Activated effector memory CD4-positive, alpha-beta T cell treated with Interleukin-2 at 50 U/mL for 16 hours (primary cell): ENCODE measurements at places on chromosomes 2 and 18.

DNA sequence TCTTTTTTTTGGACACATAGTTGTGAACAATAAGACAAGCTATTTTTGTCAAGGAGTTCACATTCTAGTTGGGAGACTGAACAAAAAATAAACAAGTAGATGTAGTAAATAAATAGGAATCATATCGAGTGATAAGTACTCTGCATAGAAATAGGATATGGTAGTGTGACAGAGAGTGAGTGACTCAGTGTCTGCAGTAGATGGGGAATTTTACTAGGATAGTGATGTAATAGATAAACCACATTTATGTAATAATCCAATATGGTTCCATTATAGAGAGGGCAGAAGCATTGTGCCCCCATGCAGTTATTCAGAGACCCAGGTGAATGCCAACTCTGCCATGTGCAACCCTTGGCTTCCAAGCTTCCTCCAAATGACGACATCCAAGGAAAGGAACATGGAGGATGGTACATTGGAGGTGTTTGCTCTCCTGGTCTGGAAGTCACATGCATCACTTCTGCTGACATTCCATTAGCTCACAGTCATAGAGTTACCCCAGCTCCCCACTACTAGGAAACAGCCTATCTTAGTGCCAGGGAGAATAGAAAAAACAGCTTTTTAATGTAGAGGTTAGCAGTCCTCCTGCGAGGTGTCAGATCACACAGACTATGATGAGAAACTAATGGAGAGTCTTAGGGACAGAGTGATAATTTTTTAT, 595.4 kb downstream of the NYAP2 start:
- DNase-seq = no peak

DNA sequence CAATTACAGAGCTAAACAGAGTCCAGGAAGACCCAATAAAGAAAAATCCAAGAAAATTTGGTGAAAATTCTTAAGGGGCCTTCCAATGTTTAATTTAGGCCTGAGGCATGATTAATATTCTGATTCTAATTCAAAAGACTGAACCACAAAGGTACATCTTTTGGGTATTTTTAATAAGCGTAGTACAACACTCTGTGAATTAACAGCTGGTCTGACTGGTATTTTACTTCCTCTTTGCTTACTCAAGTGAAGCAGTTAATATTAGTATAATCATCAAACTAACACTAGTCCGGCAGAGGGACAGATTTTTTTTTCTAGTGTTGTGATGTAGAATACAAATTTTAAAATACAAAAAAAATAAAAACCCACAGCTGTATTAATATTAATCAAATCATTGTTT, 652.9 kb downstream of the NR4A2 start:
- DNase-seq = no peak

DNA sequence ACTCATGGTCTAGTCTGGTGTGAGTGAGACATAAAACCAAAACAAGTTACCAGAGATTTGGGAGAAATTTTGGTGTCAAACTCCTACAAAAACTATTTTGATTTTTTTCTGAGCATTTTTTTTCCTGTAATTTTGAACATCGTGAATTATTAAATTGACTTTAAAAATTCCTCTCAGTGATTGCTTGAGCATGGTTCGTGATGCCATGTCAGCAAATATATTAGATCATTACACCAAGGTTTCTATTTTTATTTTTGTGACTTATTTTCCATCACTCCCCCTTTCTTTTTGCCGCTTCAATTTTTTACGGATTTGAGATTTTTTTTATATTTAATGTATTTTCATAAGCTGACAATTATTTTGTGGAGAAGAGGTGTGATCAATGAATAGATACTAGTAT, 613.9 kb upstream of the LRATD1 start:
- no peak for DNase-seq

- no peak for DNase-seq
These were observed 177.8 kb downstream of the SOX11 start for GRCh38 chr2:5869936-5870335.

- no peak for DNase-seq
These were observed 2154.0 kb upstream of the PIK3C3 start for GRCh38 chr18:39801010-39801409.

DNA sequence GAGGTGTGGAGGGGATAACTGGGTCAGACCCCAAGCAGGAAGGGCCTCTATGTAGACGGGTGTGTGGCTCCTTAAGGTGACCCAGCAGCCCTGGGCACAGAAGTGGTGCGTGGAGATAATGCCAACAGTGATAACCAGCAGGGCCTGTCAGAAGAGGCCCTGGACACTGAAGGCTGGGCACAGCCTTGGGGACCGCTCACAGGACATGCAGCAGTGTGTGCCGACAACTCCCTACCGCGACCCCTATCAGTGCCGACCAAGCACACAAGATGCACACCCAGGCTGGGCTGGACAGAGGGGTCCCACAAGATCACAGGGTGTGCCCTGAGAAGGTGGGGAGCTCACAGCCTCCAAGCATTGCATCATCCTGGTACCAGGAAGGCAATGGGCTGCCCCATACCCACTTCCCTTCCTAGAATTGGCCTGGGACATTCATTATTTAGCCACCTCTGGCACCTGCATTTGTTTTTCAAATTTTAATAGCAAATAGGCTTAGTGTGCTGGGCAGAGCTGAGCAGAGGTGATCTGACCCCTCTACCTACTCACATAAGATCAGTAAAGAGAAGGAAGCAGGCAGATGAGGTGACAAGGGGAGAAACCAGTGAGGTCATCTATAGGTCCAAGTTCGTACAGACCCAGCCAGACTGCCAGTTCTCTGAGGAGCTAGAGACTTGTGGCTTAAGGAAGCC, 55.2 kb downstream of the BCL11A start:
- DNase-seq = no peak

DNA sequence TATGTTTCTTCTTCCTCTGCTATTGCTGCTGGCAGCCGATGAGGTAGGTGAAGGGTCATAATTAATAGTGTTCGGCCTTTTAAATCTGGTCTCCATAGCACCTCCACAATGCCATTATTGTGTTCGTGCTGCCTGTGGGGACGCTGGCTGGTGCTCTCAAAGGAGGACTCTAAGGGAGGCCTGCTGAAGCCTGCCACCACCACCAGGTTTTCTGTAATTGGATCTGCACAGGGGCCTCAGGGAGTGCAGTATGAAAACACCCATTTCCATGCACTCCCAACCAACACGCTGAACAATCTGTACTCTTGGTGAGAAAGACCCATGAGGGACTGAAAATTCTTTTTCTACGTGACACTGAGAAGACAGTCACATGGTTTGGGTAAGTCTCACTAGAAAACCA, 17.6 kb upstream of the CLIP4 start:
- no peak for DNase-seq

DNA sequence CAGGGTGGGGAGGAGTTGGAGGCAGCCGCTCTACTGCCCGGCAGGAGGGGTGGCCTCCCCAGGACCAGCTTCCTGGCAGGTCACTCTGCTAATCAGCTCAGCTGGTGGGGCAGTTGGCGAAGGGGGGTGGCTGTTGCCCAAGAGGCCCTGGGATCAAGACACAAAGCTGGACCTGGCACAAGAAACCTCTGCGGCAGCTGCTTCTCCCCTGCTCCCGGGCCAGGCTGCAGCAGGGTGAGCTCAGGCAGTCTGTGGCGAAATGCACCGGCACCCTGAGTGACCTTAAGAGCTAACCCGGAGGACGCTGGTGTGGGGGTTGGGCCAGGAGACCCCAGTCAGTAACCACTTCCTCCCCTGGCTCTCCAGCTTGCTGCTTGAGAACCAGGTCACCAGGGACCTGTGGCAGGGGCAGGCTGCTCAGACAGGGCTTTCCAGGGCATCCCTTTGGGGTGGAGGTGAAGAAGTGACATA, 31.1 kb downstream of the TOGARAM2 start:
- DNase-seq = peak; percentile 28

GRCh38 chr2:165357758-165358157, 111.7 kb upstream of the CSRNP3 start:
- no peak for DNase-seq

- no peak for DNase-seq
These were observed 7.3 kb downstream of the CEP192 start for GRCh38 chr18:12998332-12999060.

GRCh38 chr2:169360984-169361705, 1.2 kb downstream of the LRP2 start:
- no peak for DNase-seq

DNA sequence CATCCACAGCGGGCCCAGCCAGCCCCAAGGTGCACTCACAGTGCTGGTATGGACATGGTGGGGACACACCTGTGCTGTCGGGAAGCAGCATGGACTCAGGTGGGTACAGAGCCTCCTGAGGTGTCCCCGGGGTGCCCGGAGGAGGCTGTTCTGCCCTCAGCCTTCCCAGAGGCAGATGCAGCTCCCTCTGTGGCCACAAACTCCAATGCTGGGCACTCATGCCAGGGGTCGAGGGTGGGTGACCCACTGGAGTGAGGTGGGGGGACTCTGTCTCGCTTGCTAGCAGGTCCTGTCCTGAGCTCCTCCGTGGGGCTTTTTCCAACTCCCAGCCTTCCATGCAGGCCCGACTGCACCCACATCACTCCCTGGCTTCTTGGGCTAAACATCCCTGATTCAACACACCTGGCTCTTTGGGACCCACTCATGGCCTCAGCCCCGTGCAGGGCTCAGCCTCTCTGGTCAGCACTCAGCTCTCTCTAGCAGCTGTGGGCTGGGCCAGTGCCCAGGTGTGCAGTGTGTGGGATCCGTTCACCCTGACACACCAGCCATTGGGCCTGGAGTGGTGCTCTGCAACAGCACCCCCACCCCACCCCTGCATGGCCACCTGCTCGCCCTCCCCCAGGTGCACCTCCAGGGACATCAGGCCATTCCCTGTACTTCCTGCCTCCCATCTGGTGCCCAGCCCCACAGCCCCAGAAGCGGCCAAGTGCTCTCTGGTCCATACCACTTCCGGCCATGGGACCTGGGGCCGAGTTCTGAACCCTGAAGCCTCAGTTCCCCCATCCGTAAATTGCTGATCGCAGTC, 16.0 kb downstream of the RAMP1 start:
- no peak for DNase-seq

GRCh38 chr2:145748927-145749326, 1229.0 kb upstream of the ZEB2 start:
- no peak for DNase-seq

- DNase-seq = no peak
These were observed 214.0 kb downstream of the DLGAP1 start for GRCh38 chr18:4241090-4241617.

DNA sequence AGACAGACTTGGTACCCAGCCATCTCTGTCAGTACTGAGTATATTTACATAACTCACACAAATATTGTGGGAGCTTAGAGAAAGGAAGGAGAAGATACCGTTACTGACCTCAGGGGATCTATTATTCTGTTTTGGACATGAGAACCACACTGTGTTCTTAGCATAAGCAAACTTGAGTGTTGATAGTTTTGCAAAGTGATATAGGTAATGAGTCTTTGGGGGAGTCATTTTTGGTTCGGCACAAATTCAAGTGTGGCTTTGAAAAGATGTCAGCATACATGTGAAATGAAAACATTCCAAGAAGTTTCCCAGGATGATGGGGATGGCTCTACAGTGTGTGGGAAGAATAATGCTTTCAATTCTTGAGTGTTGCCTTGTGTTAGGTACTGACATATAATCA, 24.1 kb downstream of the SMARCAL1 start:
- DNase-seq = no peak

- no peak for DNase-seq
These were observed 54.2 kb upstream of the FZD5 start for GRCh38 chr2:207823865-207824264.

- DNase-seq = no peak
These were observed 43.7 kb downstream of the FRZB start for GRCh38 chr2:182822733-182823132.

DNA sequence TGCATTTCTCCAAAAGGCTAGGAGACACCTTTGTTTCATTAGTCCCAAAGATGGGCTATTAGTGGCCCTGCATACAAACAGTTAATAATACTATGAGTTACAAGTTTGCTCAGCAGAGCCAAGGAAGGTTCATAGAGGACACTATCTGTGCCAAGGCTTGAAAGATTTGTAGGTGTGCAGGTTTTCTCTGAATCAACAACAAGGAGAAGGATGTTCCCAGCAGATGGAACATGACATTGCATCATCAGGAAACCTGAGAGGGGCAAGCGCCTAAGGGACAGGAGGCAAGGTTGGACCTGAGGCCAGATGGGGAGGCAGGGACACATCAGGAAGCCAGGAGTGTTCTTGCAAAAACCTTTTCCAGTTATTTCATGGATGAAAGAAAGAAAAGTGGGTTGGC, 35.4 kb upstream of the STK17B start:
- DNase-seq = no peak

- no peak for DNase-seq
These were observed 82.0 kb upstream of the TTC39C start for GRCh38 chr18:23932385-23933067.

- no peak for DNase-seq
These were observed 37.0 kb downstream of the NABP1 start for GRCh38 chr2:191714925-191715324.

- DNase-seq = no peak
These were observed 159.7 kb upstream of the CDH20 start for GRCh38 chr18:61173554-61173953.

- DNase-seq = no peak
These were observed 97.1 kb downstream of the SH3RF3 start for GRCh38 chr2:109226128-109226527.

DNA sequence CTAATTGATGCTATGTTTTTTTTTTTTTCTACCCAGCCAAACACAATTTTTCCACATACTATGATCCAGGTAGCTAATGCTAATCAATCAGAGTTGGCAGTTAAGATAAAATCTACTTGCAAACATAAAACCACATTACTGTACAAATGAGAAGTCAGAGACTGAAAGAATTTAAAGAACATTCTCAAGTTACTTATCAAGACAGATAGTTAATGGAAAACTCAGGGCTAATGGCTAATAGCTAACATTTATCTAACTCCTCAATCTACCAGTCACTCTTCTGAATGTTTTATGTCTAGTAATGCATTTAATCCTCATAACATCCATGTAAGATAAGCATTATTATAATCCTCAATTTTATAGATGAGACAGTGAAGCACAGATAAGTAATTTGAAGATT, 537.6 kb upstream of the SETBP1 start:
- DNase-seq = no peak

DNA sequence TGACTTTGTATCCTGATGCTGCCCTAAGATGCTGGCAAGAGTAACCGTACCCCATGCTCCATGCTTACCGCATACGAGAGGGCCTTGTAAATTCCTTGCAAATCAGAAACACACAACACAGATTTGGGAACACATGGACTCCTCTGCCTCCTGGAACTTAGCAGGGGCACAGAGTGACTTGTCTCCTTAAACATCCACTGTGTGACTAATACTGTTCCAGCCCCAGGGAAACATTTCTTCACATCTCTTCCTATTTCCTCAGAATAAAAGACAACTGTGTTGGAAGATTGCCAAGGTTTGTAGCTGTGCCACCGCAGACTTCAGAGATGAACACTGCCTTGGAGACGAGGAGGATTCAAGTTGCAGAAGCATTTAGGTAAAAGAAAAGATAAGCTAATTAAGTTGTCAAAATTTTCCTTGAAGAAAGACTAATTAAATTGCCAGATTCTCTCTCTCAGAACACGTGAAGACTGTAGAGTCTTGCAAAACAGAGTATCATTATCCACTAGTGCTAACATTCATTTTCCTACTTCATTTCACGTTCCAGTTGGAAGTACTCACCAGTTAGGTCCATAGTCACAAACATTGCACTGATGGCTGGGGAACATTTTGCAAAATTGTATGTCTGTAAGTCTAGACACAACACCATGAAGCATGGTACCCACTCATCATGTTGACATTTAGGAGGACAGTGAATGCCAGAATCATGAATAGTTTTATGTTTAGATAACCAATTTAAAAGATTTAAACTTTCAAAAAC, 188.8 kb downstream of the TSN start:
- no peak for DNase-seq
